ENCODE measurements at places on chromosomes 5 and 9.
A peak's percentile ranks its signal among the peaks of the same experiment; 100 is the strongest.

DNA sequence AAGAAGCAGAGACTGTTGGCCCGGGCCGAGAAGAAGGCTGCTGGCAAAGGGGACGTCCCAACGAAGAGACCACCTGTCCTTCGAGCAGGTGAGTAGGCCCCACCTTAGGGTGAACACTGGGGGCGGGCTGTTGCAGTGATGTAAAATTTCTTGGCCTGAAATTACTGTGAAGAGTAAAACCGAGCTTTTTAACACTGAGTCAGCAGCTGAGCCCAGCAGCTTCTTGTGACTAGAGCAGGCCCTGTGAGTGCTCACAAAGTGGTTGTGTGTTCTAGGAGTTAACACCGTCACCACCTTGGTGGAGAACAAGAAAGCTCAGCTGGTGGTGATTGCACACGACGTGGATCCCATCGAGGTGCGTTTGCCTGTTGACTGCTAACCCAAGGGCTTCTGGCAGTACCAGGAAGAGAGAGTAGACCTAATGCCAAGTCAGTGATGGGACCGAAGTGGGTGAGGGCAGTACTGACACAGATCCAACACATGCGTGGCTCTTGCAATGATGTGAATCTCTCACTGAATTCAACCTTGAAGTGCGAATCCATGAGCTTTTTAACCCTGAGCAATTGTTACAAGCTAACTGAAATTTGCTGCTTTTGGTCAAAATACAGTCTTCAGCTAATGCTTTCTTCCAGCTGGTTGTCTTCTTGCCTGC is 2.1 kb downstream of the RPL7A start:
- no peak for DNase-seq

DNA sequence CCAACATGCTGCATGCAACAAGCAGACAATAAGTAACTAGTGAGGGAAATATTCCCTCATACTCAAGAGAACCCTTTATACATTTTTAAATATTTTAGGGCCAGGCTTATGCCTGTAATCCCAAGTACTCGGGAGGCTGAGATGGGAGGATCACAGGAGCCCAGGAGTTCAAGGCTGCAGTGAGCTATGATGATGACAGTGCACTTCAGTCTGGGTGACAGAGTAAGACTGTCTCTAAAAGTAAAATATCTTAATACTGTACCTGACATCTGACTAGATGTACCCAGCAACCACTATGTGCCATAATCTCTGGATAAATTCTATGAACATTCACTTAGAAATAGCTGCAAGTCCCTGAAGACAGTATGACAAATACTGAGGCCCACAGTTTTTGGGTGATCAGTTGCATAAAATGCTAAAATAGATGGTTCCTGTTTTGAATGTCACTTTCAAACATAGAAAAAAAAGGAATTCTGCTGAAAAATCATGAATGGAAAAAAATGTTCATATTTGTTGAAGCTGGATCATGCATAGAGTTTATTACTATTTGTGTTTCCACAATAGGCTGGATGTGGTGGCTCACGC is 2.0 kb upstream of the C5orf15 start:
- DNase-seq = no peak

- DNase-seq = peak; percentile 48
These were observed 16.9 kb downstream of the ADAMTSL1 start for GRCh38 chr9:18490641-18491370.

DNA sequence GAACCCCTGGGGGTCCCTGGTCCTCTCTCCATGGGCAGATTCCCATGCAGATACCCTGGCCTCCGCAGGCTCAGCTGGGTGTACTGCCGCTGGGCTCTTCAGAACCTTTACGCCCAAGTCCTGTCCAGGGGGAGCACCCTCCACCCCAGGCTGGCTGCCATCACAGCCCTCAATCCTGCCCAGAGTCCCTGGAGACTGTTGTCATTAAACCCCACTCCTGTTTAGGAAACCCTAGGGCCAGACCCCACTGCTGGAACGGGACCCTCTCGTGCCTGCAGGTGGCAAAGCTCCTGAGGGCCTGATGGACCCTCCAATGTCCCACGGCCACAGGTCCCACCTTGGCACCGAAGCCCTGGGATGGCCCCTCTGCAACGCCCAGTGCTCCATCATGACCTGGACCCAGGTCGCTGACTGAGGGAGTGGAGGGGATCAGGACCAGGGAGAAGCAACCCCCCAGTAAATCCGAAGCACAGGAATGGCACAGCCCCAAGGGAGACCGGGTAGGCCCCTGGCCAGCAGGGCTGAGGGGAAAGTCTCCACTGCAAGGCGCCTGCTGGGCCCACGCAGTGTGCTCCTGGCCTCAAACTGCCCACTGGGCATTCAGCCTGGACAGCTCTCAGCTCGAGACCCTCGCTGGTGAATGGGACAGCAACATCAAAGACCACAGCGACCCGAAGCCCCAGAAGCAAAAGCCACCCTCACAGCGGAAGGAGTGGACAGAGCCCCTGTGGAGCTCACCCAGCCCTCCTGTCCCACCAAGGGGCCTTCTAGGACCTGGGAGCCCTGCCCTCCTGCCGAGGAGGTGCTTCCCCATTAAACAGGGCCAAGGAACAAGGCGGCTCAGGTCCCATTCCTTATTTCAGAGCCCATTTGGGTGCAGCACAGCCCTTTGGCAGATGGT is 8.3 kb downstream of the ZDHHC11B start:
- DNase-seq = peak; percentile 18

- DNase-seq = no peak
These were observed 5.8 kb downstream of the MACROH2A1 start for GRCh38 chr5:135393229-135393628.

DNA sequence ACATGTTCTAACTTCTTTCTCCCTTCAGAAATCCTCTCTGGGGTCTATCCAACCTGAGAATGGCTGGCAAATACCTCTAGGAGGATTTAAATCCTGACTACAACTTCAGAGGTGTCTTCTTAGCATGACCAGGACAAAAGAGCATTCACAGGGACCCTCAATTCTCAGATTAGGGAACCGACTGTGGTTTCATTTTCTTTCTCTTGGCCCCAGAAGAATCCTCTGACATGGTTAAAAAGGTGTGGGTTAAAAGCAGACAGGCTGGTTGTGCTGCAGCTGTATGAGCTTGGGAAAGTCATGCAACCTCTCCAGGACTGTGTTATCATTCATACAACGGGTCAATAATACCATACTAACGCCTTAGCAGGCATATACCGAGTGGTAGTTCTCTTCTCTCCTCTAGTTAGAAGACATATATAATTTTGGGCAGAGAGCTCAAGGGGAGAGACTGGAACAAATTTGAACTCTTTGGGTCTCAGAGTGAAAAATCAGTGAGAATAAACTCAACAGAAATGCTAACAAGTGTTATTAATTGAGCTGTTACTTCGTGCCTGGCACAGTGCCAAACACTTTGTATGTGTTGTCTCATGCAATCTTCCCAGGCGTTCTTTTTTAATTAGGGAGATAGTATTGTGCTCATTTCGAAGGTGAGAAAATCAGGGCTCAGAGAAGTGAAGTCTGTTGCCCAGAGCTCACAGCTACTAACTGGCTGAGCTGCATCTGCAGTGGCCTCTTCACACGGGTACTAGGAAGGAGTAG is 35.2 kb downstream of the INSYN2B start:
- no peak for DNase-seq

DNA sequence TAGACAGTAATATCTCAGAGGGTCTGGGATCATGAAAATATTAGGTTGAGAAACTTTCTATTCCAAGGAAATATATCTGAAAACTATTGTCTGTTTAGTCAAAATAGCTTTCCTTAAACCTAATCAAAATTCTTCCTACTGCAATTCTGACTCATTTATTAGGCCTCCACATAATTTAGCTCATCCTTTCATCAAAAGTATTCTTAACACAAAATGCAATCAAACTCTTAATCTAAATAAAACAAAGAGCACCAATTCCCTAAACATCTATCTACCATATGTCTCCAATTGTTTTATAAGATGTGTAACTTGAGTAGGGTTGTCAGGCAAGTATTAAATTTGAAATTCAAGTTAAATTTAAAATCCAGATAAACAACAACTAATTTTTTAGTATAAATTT is 142.1 kb downstream of the PLK2 start:
- DNase-seq = no peak

GRCh38 chr9:126893079-126893478 is 21.5 kb upstream of the RALGPS1 start:
- DNase-seq = no peak

- no peak for DNase-seq
These were observed 173.1 kb downstream of the SYK start for GRCh38 chr9:90974643-90975245.

DNA sequence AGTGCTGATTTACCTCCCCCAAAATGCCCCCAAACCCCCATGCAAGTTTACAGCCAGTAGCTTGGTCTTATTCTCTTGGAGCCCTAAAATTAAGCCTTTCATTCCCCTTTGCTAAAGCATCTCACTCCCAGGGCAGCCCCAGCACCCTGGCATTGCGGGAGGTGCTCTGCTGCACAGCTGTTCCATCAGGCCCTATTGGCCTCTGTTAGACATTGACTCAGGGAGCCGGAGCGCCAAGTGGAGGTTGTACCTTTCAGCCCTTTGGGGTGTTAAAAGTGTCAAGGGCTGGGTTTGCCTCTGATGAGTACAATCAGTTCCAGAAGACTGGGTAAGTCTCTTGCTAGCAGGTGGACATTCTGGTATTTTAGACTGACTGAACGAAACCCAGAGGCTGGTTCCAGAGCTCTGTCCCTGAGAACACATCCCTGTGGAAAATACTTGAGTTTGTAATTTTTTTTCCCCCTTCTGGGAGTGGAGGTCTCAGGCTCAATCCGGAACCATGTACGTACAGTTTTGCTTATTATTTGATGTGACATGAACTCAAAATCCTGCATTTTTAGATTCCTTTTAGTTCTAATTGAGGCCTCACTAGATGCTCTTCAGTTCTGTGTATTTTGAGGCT is 102.4 kb downstream of the UBE2R2 start:
- no peak for DNase-seq

DNA sequence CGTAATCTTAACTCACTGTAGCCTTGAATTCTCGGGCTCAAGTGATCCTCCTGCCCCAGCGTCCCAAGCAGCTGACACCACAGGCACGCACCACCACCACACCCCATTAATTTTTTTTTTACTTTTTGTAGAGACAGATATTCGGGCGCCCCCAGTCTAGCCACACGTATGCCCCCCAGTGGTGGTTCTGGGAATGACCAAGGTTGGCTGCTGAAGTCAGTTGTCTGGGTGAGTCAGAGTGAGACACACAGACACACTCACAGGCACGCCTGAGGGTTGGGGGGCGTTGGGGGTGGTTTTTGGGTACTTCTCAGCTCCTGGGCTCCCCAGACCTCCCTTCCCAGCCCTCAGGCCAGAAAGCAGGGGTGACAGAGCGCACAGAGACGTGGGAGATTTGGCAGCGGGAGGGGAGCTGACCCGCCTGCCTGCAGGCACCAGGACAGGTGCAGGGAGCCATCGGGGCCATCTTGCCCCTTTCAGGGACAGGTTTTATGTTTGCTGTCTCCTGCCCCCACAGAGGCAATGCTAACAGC is 4.2 kb upstream of the ENTPD8 start:
- DNase-seq = peak; percentile 81

GRCh38 chr5:158610051-158610415 is 489.7 kb downstream of the EBF1 start:
- no peak for DNase-seq

DNA sequence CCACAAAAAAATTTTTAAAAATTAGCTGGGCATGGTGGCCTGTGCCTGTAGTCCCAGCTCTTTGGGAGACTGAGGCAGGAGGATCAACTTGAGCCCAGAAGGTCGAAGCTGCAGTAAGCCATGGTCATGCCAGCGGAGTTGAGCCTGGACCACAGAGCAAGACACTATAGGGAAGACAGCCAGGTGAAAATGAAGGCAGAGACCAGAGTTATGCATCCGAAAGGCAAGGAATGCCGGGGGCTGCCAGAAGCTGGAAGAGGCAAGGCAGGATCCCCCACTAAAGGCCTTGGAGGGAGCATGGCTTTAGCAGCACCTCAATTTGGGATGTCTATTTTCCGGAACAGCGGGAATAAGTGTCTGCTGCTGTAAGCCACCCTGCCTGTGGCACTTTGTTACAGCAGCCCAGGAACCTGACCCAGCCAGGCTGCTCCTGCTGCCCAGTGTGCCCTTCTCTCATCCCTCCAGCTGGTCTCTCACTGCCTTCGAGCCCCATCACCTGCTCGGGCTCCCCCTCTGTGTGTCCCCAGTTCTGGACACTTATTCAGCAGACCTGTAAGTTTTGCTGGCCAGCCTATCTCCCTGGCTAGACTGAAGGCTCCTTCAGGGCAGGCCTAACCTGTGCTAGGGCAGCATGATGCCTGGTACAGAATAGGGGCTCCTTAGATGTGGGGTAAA is 16.8 kb upstream of the JADE2 start:
- no peak for DNase-seq

GRCh38 chr9:133101356-133102189 is 19.5 kb downstream of the RALGDS start:
- peak; percentile 15 for DNase-seq

DNA sequence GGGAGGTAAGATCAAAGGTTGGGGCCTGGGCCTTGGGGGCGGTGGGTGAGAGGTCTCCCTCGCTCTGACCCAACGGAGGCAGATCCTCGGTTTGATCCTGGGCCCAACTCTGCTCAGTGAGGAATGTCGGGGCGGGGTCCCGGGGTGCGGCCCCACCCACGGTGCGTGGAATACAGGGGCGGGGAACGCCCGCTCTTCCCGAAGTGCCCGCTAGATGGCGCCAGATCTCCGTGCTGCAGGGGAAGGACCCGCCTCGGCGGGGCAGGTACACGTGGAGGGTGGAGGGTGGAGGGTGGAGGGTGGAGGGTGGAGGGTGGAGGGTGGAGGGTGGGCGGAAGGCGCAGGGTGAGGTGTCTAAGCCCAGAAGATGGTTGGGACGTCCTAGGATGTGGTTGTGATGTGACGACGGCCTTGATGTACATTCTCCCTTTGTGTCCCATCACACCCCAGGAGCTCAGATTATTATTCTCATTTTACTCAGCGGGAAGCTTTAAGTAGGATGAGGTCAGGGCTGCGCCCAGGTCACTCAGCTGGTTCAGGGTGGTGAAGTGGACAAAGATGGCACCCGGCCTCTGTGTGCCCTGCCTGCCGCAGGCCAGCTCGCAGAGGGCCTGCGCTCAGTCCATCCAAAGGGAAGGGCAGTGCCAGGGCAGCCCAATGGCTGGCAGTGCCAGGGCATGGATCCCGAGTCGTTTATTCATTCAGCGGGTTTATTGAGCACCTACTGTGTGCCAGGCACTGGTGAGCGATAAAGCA is 9.4 kb upstream of the RPS14 start:
- peak; percentile 86 for DNase-seq

DNA sequence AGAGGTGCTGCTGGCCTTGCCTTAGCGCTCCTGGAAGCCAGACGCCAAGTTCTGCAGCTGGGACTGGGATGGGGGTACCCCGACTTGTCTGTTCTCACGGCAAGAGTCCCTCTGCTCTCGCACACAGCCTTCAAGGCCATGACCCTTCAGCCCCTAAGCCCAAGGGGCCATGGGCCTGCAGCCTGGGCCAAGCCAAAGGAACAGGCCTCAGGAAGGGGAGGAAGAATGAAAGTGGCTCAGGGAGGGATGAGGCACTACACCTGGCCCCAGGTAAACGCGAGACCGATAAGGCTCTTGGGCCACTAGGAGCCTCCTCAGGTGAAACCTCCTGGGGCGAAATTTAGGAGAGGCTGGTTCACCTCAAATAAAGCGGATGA is 3.9 kb downstream of the EBF1 start:
- peak; percentile 40 for DNase-seq

- no peak for DNase-seq
These were observed 31.9 kb upstream of the SSBP2 start for GRCh38 chr5:81782811-81783210.

GRCh38 chr5:130287438-130287837 is 383.2 kb downstream of the CHSY3 start:
- DNase-seq = no peak

- no peak for DNase-seq
These were observed 17.4 kb upstream of the ZFAND5 start for GRCh38 chr9:72382405-72382804.

- DNase-seq = peak; percentile 82
These were observed 9.9 kb upstream of the FBP2 start for GRCh38 chr9:94603259-94604160.

Measured in femur (tissue), 1 donor.